ENCODE measurements at places on chromosomes 7 and 10.
A peak's percentile ranks its signal among the peaks of the same experiment; 100 is the strongest.

DNA sequence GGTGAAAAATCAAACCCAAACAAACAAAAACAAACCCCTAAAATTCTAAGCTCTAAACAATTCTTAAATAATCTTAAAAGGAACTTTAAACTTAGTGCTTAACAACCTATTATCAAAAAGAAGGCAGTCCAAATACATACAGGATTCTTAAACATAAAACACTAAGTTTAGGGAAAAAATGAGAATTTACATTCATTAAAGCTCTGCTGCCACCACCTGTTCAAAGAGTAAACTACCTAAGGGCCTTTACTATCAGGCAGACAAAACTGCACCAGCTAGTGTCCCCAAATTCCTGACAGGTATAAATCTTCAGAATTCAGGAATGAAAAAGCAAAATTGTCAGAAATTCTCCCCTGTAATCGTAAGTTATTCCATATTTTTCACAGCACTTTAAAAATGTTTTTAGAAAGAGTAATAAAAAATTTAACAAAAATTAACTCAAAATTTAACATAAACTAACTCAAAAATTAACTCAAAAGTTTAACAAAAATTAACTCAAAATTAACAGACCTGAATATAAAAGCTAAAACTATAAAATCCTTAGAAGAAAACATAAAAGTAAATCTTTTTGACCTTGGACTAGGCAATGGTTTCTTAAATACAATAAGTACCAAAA, 55.1 kb downstream of the PDZD8 start:
- no peak for DNase-seq

GRCh38 chr7:150368096-150368883, at the start of gene REPIN1:
TSS of gene REPIN1 (plus strand) at chr7:150368822. CDS start at chr7:150369712, 890 bp downstream.
- no peak for DNase-seq

DNA sequence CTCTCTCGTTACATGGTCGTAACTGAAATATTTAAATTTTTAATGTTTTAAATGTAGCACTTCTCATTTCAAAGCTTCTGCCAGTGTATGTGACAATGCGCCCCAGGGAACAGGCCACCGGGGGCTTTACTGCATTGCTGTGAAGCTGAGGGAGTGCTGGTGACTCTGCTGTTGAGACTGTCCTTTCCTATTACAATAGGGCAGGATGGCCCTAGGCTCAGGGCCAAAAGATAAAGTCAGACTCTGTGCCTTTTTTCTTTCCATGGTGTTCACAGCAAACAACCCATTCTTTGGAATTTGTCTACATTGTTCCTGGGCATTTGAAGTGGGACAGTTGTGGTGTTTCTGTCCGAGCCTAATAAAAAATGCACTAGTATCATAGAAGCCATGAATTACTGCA, 107.3 kb downstream of the GALNT11 start:
- no peak for DNase-seq

GRCh38 chr10:33052263-33052875, 94.3 kb upstream of the ITGB1 start:
- no peak for DNase-seq

- DNase-seq: no peak
Measured at GRCh38 chr7:50336894-50337703, 32.6 kb downstream of the IKZF1 start.

DNA sequence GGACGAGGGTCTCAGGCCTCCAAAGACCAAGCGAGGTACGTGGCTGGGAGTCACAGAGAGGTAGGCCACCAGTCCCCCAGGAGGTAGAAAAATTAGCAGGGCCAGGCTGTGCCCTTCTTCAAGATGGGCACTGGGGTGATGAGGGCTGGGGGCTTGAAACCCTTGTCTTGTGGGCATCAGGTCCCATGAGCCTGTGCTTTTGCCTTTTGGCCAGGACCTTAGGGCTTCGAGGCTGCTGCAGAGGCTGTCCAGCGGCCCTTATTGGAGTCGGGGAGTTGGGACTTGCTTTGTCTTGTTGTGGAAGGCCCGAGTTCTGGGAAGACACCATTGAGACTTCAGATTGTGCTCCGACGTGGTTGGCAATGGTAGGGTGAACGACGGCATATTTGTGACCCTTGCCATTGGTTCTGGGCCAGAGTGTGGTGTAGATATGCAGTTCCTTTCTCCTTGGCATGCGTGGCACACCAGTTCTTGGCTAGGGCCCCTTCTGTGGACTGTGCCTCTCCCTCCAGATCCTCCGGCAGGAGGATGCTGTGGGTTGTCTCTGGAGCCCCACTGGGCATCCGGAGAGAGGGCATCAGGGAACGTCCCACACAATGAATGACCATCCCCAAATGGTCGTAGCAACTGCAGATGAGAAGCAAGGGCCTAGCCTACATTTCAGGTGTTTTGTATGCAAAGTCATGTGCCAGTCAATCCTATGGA, 931 bp downstream of the SH2D4B start:
- DNase-seq: no peak

GRCh38 chr7:90621125-90621746, 25.1 kb downstream of the CDK14 start:
- DNase-seq: peak; percentile 98

- no peak for DNase-seq
Measured at GRCh38 chr7:13290975-13291374, 603.5 kb downstream of the ARL4A start.

GRCh38 chr10:54708021-54708420, 93.0 kb downstream of the PCDH15 start:
- no peak for DNase-seq

DNA sequence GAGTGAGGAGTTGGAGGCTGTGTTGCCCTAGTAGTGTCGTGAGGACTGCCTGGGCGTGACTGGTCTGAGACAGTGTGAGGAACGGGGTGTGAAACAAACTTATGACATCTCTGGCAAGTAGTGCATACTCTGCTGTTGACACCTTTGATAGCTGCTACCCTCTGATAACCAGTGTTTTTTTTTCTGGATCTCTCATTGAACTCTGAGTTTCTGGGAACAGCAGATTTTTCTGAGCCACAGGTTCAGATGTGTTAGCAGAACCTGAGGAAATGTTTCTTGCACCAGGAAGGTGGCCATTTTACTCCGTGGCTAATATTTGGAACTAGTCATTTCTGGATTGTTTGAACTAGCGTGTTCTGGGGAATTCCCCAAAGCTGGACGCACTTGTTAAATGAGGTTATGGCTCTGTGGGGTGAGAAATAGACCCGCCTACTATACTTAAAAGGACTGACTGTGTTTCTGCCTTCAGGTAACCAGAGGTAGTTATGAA, 52.9 kb downstream of the AUTS2 start:
- no peak for DNase-seq

GRCh38 chr10:96636551-96636950, 49.7 kb upstream of the TM9SF3 start:
- DNase-seq: no peak

- DNase-seq: no peak
Measured at GRCh38 chr10:50470345-50470744, 153.4 kb downstream of the SGMS1 start.

- DNase-seq: no peak
Measured at GRCh38 chr10:91774571-91774970, 23.7 kb upstream of the TNKS2 start.

- no peak for DNase-seq
Measured at GRCh38 chr7:147894271-147894670, 696.3 kb upstream of the C7orf33 start.

DNA sequence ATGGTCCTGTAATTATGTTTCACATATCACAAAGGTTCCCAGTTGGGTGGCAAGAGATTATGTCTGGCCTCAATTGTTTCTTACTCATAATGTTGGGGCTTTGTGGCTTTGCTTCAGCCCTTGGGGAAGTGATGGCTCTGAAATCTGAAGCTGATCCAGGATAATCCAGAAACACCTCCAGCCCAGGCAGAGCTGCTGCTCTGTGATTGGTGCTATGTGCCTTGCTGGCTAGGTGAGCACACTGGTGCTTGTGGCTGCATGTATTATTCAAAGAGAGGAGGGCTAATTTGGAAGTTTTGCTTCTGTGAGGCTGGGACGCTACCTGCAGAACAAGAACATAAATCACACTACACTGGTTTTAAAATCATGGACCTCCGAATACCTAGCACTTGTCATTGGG, 346.6 kb upstream of the MGMT start:
- no peak for DNase-seq

GRCh38 chr7:95141755-95142154, 182.6 kb downstream of the PON1 start:
- no peak for DNase-seq

DNA sequence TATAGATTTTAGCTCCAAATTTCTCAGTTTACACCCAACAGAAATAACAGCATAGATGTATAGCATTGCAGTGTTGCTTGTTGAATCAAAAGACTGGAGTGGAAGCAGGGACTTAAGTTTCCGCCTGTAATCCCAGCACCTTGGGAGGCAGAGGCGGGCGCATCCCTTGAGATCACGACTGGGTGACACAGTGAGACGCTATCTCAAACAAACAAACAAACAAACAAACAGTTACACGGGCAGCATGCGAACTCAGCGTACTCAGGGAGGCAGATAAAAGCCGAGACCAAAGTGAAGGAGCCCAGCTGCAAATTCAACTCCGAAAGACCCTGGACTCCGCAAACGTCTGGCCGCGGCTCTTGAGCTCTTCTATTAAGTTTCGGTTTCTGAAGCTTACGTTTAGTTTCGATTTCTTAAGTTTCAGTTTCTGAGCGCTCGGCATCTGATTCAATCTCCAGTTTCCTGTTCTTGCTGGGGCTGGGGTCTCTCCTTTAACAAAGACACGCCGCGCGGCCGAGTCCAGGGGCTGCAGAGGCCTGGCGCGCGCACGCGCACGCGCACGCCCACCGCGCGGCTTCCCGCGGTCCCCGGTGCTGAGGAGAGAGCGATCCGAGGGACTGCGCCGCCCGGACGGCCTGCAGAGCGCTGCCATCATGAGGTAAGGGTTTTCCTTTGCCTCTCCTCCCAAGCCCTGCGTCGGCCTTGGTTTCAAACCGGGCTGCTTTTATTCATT, at the start of gene IFIT5:
IFIT5 (plus strand) TSS at position 423 of the 733 bp plus-strand sequence; CDS start at position 654, 231 bp downstream.
- no peak for DNase-seq

GRCh38 chr10:119415536-119416503, 126.7 kb downstream of the RGS10 start:
- DNase-seq: no peak

GRCh38 chr10:88385601-88386203, 197.4 kb downstream of the RNLS start:
- DNase-seq: no peak

- no peak for DNase-seq
Measured at GRCh38 chr10:11236234-11236633, 218.6 kb downstream of the CELF2 start.

DNA sequence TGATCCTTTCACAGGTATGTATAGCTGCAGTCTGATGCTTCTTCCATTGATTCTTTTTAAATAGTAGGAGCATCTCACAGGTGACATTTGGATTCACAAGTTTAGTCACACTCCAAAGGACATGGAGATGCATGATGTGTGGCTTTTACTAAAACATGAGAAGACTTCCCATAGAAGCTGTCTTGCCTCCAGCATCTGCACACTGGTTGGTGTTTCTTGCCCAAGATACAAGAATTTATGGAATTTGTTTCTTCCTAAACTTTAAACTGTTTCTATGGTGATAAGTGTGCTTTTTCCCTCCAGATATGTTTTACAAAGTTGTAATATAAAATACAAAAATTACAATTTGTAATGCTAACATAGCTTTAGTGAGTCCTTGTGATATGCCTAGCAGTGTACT, 24.2 kb downstream of the ADIRF start:
- DNase-seq: no peak

DNA sequence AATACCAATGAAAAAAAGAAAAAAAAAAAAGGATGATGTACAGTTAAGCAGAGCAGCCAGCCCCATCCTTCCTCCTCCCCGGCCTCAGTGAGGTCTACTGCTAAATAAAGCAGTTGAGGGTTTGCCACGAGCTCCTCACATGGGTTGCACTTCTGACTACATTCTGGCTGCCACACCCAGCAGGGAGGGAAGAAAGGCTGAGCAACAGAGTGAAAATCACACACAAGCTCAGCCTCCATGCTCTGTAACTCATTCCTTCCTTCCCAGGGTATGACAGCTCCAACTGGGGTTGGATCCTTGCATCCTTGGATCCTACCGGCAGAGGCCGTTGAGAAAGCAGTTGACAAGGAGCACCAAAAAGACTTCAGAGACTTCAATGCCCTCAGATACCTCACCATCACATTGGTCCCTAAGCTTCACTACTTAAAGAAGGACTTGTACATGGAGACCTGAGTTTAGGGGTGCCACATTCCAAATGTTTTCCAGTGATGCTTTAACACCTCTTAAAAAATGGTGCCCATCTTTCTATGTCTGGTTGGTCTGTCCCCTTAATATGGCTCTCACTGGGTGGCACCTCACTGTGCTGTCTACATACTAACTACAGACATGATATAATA, 52.9 kb upstream of the PIK3CG start:
- DNase-seq: no peak

DNA sequence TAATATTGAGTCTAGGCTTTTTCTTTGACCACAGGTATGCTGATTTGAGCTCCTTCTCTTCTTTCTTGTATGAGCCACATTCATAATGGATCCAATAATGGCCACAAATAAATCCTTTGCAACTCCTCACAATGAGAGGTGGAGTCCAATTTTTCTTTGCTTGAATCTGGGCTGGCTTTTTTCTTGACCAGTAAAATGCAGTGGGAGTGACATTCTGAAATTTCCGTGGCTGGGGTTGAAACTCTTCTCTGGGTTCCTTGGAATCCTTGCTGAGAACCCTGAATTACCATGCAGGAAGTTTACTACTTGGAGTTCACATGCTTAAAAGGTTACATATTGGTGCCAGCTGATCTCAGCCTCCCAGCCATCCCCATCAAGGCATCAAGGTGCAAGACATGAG, 22.4 kb upstream of the FAM180A start:
- no peak for DNase-seq

All from SK-N-MC (cell line).